ENCODE measurements at places on chromosomes 4 and X. TPM values are rescaled to one million over a fixed set of nuclear protein-coding genes. Genes with fewer than 3 reads are reported as not detected.

The HDX gene
- total RNA-seq, result 1.6 TPM

DNA sequence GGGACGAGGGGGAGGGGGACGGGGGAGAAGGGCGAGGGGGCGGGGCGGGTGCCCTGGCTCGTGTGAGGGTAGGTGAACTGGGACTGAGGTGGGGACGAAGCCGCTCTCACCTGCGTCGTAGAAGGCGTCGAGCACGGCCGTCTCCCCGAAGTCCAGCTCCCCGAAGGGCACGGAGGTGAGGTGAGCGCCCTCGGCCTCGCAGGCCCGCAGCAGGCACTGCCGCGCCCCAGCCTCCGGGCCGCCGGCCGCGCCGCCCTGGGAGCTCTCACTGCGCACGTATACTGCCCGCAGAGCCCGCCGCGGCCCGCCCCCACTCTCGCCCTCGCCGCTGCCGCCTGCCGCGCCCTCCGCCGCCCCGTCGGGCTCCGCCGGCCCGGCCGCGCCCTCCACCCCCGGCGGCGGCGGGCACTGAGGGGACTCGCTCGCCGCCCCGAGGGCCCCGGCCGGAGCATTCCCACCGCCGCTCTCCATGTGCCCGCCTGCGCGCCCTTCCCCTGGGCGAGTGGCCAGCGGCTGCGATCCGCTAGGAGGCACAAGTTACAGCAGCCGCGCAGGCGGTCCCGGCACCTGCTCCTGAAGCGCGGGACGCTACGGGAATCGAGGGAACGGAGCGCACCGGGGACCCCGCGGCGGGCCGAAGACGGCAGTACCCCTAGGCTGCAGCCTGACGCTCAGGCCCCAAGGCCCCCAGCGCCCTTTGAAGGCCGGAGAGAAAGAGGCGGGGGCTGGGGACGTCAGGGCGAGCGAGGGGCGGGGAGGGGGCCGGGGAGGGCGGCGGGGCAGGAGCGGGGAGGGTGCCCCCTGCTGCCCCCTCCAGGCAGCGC, at the start of gene MAP3K15:
TSS of gene MAP3K15 (minus strand) at position 718 of the 824 bp plus-strand sequence. CDS start at position 471, 247 bp downstream.
- no peak for DNase-seq

- no peak for DNase-seq
Measured at GRCh38 chr4:153741541-153741940, 18.3 kb downstream of the RNF175 start.

GRCh38 chr4:95045429-95045828, 287.7 kb downstream of the BMPR1B start:
- peak; percentile 46 for DNase-seq

The SMIM10 gene
- not detected for total RNA-seq

GRCh38 chrX:150692831-150693724, at the start of gene MTMR1:
TSS of gene MTMR1 (plus strand) at chrX:150693396. CDS start at chrX:150693531, 135 bp downstream.
- DNase-seq, result no peak

DNA sequence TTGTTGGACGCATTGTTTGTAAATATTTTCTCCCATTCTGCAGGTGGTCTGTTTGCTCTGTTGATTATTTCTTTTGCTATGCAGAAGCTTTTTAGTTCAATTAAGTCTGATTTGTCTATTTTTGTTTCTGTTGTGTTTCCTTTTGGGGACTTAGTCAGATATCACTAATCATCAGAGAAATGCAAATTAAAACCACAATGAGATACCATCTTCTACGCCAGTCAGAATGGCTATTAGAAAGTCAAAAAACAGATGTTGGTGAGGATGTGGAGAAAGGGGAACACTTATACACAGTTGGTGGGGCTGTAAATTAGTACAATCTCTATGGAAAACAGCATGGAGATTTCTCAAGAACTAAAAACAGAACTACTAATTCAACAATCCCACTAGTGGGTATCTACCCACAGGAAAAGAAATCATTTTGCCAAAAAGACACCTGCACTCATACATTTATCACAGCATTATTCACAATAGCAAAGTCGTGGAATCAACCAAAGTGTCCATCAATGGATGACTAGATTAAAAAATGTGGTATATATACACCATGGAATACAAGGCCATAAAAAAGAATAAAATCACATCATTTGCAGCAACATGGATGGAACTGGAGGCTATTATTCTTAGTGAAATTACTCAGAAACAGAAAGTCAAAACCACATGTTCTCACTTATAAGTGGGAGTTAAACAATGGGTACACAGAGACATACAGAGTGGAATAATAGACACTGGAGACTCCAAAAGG, 8.1 kb downstream of the COQ2 start:
- DNase-seq, result no peak

DNA sequence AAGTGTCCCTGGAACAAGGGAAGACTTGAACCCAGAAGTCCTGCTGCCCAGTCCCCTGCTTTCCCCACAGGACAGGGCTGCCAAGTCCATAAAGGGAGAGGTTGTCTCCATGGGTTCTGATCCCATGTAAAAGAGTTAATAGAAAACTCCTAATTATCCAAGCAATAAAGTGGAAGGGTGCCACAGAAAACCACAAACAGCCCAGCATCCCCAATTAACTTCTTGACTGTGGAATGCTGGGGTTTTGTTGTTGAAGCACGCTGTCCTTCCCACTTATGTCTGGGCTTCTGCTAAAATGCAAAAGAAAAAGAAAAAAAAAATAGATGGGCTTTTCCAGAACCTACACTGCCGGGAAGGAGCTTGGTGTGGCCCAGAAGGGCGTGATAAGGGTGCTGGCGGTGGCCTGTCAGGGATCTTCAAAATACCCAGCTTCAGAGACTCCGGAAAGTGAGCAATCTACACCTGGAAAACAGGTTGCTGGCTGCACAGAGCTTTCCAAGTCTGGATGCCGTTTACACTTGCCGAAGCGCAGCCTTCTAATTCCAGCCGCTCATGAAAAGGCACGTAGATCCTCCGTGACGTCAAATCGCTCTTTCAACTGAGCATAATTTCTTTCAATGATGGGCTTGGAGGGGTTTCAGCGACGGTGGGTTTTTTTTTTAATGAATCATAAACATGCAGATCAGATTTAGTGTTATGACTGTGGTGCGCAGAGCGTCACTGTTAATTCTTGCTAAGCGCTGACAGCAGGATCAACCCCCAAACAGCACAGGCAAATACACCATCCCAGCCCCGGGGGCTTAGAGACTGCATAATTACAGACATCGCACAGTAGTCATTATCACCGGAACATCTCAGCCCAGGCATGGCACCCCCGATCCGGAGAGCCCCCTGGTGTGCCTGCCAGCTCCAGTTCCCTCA, 197.6 kb downstream of the BCOR start:
- DNase-seq, result peak; percentile 74

DNA sequence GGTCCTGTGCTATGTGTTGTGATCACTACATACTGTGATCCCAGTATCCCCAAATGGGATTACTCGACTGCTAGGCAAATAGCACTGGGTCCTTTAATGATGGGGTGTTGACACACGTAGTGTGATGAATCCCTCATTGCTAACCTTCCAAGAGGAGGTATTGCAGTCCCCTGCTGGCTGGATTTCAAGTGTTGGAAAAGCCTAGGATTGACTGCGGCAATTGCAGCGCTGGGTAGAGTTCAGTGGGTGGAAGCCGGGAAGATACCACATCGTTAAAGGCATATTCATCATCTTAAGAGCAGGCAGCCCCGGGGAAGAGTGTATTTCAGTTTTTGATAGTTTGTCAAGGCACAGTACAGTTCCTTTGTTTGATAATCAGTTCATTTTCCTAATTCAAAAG, 159.9 kb downstream of the TRIML1 start:
- DNase-seq, result no peak

DNA sequence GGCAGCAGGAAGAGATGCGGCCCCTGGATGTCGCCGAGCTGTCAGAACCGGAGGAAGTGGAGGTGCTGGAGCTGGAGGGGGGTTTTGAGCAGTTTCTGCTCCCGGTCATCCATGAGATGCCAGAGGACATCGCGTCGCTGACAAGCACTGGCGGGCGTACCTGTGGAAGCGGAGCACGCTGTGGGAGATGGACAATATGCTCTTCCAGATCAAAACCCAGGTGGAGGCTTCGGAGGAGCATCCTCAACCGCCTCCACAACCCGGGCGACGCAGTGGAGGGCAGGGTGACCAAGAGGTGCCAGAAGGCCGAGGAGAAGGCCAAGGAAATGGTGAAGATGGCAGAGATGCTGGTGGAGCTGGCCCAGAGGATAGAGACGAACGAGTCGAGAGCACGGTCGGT, 7.6 kb upstream of the CCNQ start:
- no peak for DNase-seq

The MAOB gene
- total RNA-seq, result under 0.01 TPM

DNA sequence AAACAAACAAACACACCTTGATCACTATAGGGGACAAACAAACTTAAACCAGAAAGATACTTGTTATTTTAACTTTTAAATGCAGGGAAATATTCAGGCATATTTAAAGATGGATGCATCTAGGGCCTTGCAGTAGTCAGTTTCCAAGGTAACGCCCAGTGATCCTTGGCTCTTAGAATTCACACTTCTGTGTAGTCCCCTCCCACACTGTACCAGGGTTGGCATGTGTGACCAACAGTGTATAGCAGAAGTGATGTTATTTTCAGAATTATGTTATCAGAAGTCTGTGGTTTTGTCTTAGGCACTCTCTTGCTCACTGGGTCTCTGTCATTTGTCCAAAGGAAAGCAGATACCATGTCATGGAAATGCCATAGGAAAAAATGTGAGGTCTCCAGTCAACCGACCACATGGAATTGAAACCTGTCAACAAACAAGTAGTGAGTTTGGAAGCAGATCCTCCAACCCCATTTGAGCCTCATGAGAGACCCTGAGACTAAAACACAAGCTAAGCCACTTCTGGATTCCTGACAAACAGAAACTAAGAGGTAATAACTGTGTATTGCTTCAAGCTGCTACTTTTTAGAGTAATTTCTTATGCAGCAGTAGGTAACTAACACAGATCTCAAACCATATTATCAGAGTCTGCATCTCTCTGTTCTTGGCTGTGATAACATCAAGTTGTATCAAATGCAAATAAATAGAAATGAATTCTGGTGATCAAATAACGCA, 670.3 kb downstream of the KCTD8 start:
- DNase-seq, result no peak

GRCh38 chrX:44401151-44401550, 57.7 kb upstream of the EFHC2 start:
- peak; percentile 25 for DNase-seq

DNA sequence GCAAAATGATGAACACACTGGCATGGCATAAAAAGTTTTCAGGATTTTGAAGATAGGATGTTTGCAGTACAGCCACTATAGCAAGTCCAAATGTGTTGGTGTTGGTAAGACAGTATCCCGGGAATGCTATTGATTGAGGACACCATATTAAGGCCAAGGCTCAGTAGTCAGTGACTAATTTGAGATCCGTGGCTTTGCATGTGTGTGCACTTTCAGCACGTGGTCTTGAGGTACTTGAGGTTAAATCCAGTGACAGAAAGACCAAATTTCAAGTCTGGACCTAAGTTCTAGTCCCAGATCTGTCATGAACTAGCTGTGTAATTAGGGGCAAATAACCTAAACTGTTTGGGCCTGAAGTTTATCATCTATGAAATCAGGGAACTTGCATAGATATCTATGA, 76.5 kb upstream of the ETNPPL start:
- no peak for DNase-seq

The RAB9B gene
- not detected for total RNA-seq

Measured in bronchial epithelial cell (primary cell).